ENCODE measurements at places on chromosomes 7 and 10. TPM values are rescaled to one million over a fixed set of nuclear protein-coding genes. Genes with fewer than 3 reads are reported as not detected.

- no peaks in the 10 kb centered on the region for H3K4me1 ChIP-seq
- H3K27ac ChIP-seq: no peak overlapping the region
Observed at GRCh38 chr7:43577485-43577951, 5.4 kb upstream of the STK17A start.

DNA sequence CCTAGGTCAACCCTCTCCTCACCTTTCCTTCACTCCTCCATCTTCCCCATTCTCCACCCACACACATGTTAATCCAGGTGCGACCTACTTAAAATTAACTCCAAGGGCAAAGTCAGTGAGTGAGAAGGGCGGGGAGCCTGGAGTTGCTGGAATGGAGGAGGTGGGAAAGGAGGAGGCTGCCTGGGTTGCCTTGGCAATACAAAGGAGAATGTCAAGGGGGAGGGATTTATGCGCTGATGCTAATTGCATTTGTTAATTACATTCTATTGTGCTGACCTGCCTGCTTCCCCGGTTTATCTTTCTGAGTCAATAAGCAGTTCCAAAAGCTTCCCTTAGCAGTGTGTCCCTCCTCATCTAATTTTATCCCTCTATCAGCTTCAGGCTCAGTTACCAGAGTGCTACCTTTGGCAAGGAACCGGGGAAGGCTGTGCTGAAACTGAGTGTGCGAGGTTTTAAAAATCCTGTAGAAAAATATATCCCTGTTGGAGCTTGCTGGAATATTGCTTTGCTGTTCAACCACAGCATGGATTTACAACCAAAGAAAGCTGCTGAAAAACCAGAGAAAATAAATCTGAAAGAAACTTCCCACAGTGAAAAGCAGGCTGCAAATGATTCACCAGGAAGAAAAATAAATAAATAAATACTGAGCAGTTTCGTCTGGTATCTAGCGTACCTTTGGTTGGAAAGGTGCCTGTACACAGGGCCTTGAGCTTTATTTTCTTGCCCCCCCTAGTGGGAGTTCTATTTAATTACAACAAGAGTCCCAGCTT lies 113.2 kb upstream of the DGKB start:
- no peaks in the 10 kb centered on the region for H3K27me3 ChIP-seq
- DNase-seq: peak; percentile 59
- H3K36me3 ChIP-seq: no peaks in the 10 kb centered on the region
- H3K27ac ChIP-seq: no peak overlapping the region
- H3K4me3 ChIP-seq: no peak overlapping the region

- H3K27me3 ChIP-seq: no peaks in the 10 kb centered on the region
- no peaks in the 10 kb centered on the region for H3K36me3 ChIP-seq
- H3K4me3 ChIP-seq: no peak overlapping the region
- DNase-seq: no peak
- H3K4me1 ChIP-seq: no peaks in the 10 kb centered on the region
- H3K27ac ChIP-seq: no peak overlapping the region
Observed at GRCh38 chr7:122383934-122384333, 79.4 kb upstream of the FEZF1 start.

DNA sequence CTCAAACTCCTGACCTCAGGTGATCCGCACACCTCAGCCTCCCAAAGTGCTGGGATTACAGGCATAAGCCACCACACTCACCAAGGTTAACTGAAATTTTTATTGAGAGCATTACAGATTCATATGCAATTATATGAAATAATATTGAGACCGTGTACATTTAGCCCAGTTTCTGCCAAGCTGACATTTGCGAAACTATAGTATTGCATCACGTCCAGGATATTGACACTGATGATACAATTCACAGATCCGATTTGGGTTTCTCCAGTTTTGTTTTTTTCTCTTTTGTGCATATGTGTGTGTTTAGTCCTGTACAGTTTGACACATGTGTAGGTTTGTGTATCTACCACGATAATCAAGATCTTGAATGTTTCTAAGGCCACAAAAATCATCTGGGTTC lies 627.9 kb upstream of the FOXK1 start:
- H3K27ac ChIP-seq: no peak overlapping the region
- H3K36me3 ChIP-seq: no peaks in the 10 kb centered on the region
- H3K4me3 ChIP-seq: no peak overlapping the region
- H3K4me1 ChIP-seq: no peaks in the 10 kb centered on the region
- DNase-seq: no peak

DNA sequence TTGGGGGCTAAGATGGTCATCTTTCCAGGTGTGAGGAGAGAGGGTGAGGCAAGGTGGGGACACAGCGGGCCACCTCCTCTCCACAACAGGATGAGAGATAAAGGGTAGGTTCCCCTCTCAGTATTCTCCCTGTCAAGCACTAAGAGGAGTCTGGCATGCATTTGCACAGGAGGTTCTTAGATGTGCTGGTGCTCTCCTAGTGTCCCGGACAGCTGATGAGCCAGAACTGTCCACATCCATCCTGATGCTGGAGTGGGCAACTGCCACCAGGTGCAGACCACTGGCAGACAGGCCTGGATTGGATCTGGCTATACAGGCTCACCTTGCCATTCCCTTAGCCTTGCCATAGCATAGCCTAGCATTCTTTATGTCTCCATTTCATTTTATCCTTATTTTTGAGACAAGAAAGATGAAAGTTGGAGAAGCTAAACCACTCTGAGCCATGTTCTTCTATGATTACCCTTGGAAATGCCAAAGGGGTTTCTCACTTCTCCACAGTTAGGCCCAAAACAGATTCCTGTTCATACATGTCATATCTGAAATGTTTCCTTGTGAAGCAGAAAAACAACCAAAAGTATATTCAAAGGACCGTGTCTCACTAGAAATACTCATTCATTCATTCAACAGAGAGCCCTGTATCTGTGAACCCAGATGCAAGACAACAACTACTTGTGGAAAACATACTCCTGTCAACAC lies 48.8 kb upstream of the ANTXRL start:
- no peaks in the 10 kb centered on the region for H3K36me3 ChIP-seq
- no peak overlapping the region for H3K27ac ChIP-seq
- H3K4me3 ChIP-seq: no peak overlapping the region
- DNase-seq: no peak
- no peaks in the 10 kb centered on the region for H3K4me1 ChIP-seq

DNA sequence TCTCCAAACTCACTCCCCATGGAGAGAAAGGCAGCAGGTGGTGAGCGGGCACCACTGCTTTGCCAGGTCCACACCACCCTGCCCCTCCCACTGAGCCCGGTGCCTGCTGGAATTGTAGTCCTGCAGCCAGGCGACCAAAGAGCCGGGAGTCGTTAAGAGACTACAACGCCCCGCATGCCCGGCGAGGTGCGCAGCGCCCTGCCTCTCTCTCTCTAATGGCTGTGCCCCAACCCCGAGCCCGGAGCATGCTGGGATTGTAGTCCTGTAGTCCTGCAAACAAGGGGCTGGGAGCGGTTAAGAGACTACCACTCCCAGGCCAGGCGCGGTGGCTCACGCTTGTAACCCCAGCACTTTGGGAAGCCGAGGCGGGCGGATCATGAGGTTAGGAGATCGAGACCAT lies 8.1 kb upstream of the ZNF727 start:
- DNase-seq: no peak
- H3K36me3 ChIP-seq: no peaks in the 10 kb centered on the region
- H3K4me3 ChIP-seq: no peak overlapping the region
- H3K27ac ChIP-seq: no peak overlapping the region

GRCh38 chr7:42091461-42092291 lies 145.3 kb downstream of the GLI3 start:
- no peaks in the 10 kb centered on the region for H3K4me1 ChIP-seq
- H3K36me3 ChIP-seq: no peaks in the 10 kb centered on the region
- H3K4me3 ChIP-seq: no peak overlapping the region
- no peaks in the 10 kb centered on the region for H3K27me3 ChIP-seq
- peak; percentile 72 for DNase-seq

GRCh38 chr7:1621718-1622117 lies 48.4 kb upstream of the ELFN1 start:
- H3K27me3 ChIP-seq: no peaks in the 10 kb centered on the region
- no peaks in the 10 kb centered on the region for H3K36me3 ChIP-seq
- H3K4me1 ChIP-seq: no peaks in the 10 kb centered on the region
- H3K4me3 ChIP-seq: no peak overlapping the region

The SLC18A3 gene
- total RNA-seq: not detected

The MICU1 gene
- total RNA-seq: 41.0 TPM

The HOXA7 gene
- 2.2 TPM for total RNA-seq

The OPALIN gene
- not detected for total RNA-seq

The ADAM12 gene
- total RNA-seq: 0.14 TPM

The GIMAP6 gene
- total RNA-seq: 10.8 TPM

The SLC16A9 gene
- 9.8 TPM for total RNA-seq

The PNLIPRP3 gene
- 0.14 TPM for total RNA-seq

The UNCX gene
- not detected for total RNA-seq

Measured in prostate gland (tissue), 2 donors.